ENCODE measurements at places on chromosomes 13 and 19.

GRCh38 chr13:39712626-39713025 lies 57.2 kb downstream of the COG6 start:
- DNase-seq, result no peak

GRCh38 chr19:48540110-48540509 lies 11.9 kb upstream of the SULT2B1 start:
- no peak for DNase-seq

DNA sequence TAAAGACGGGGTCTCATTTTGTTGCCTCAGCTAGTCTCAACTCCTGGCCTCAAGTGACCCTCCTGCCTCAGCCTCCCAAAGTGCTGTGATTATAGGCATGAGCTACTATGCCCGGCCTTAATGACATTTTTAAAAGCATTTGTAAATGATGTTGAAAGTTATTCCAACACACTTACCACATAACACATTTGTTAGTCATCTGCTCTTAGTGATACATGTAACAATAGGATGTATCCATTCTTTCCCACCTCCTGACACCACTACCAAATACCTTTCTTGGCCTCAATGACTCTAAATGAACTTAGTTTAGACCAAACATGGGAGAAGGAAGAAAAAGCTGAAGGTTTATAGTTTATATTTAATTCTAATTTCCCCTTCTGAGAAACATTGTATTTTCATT lies 59.8 kb upstream of the MEDAG start:
- no peak for DNase-seq

DNA sequence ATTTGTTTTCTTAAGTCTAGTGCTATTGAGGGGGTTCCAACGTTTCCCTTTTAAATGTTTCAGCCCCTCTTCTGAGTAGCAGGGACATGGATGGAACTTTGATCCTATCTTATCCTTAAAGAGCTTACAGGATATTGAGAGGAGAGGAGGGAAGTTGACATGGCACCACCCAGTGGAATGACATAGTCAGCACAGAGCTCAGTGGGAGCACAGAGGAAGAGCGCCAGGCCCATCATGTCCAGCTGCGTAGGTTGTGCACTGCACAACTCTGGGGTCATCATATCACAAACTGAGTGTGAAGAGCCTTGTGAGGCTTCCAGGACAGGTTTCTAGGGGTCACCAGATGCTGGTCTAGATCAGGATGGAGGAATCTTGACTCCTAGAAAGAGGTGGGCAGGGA lies 4.6 kb upstream of the CDC42EP5 start:
- no peak for DNase-seq

GRCh38 chr19:38557205-38557799 lies 60.5 kb downstream of the MAP4K1 start:
- no peak for DNase-seq

GRCh38 chr19:16508546-16508945 lies 12.4 kb downstream of the C19orf44 start:
- DNase-seq, result no peak

DNA sequence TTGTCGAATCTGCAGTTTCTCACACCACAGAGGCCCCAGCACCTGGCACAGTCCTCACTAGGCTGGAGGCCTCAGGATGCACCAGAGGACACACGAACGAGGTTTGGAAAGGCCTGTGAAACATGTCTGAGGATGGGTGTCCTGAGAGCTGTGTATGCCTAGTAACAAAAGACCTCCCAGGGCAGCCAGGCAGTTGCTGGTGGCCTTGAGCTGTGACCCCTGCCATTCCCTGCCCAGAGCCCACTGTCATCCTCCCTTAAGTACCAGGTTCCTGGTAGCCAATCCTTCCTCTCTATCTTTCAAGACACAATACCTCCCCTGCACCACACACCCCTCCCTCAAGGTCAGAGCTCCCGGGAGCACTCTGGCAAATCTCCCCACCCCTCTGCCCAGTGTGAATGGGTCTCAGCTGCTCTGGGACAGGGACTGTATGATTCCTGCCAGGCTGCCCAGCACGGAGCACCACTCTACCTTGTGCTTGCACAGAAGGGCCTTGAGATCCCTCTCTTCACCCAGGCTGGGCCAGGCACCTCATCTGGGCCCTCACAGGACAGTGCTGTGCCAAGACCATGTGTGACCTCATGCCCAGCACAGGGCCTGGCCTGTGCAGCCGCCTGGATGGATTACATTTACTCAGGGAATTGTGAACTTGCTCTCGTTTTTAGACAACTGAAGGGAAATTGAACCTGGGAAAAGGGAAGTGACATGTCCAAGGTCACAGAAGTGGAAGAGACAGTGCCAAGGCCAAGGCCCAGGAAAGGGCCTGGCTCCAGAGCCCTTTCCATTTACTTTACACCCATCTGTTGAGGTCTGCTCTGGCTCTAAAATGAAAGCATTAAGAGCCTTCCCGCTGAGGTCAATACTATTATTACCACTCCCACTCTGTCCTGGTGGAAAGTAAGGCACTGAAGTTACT lies 2.2 kb downstream of the ZNF787 start:
- DNase-seq, result no peak

DNA sequence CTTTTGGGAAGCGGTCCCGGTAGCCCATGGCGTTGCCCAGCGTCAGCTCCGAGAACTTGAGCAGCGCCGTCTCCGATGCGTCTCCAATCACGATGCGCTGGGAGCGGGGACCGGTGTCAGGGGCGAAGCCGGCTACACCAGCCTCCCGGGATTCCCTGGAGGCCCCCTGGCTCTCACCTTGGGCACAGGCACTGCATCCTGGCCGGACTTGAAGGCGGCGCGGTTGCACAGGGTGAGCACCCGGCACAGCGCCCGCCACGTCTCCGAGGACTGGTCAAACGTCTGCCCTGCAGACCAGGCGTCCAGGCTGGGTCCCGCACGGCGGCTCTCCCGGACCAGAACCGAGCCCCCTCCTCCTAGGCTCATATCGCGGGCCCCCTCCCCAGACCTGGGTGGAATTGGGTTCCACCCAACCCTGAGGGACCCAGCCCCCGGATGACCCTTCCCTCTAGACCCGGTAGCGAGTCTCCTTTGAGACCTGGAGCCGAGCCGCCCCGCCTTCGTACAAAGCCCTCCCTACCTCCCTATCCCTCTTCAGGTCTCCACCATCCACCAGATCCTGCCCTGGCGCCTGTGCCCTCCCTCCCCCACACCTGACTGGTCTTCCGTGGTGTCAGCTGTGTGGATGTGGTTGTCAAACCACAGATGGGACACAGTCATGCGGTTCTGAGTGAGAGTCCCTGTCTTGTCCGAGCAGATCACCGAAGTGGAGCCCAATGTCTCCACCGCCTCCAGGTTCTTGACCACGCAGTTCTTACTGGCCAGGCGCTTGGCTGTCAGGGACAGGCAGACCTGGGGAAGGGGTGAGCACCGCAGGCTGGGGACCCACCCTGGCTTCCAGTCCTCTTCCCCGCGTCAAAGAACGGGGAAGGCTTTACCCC lies 4.8 kb downstream of the ATP4A start:
- DNase-seq, result no peak

DNA sequence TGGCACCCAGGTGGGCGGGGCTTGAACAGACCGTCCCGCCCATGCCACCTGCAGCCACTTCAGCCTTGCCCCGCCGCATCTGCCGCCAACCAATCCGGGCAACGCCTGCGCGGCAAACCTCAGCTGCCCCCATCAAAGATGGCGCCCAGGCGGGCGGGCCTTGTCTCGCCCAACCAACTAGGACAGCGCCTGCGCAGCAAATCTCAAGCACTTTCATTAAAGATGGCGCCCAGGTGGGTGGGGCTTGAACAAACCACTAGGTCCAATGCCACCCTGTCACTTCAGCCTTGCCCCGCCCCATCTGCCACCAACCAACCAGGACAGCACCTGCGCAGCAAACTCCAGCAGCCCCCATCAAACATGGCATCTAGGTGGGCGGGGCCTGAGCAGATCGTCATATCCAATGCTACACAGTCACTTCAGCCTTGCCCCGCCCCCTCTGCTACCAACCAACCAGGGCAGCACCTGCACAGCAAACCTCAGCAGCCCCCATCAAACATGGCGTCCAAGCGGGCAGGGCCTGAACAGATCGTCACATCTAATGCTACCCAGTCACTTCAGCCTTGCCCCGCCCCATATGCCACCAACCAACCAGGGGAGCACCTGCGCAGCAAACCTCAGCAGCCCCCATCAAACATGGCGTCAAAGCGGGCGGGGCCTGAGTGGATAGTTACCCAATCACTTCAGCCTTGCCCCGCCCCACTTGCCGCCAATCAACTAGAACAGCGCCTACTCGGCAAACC lies 1.4 kb downstream of the PEG3 start:
- DNase-seq, result no peak

- no peak for DNase-seq
Measured at GRCh38 chr13:80408270-80408669, 67.3 kb upstream of the SPRY2 start.

DNA sequence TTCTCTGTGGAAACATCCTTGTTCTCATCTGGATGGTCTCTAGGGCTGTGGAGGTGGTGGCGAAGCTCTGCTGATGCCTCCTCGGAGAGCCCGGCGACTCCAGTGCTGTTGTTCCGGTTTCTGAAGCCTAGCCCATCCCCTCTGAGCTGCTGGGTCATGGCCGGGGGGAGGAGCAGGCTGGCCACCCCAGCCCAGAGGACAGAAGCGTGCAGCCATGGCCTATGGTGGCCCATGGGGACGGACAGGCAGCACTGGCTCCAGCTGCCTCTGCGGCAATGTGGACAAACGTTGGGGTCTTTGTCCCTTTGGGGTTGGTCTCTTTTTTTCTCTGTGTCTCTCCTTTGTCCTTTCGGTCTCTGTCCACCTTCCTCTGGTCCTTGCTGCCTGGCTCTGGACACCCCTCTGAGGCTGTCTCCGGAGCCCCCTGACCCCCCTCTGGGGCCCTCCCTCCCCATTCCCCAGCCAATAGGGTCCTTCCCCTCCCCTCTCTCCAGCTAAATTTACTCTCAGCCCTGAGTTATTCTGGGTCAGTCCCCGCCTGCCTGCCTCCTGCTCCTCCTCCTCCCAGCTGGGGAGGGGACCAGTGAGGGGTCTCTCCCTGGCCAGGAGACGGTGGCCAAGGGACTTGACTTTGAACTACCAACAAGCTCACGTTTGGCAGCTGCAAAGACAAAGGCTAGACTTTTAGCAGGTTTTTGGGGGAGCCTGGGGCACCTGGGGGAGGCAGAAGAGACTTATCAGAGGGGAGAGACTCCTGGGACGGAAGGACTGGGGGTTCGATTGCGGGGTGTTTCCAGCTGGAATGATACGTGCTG lies at the start of gene HRC:
Gene HRC (minus strand): TSS at position 392 of the 815 bp plus-strand sequence. CDS start 159 bp downstream, at position 233.
- no peak for DNase-seq

- DNase-seq, result no peak
Measured at GRCh38 chr13:31102905-31103304, 58.8 kb downstream of the HSPH1 start.

GRCh38 chr19:30799865-30800755 lies 427.9 kb downstream of the ZNF536 start:
- DNase-seq, result no peak

DNA sequence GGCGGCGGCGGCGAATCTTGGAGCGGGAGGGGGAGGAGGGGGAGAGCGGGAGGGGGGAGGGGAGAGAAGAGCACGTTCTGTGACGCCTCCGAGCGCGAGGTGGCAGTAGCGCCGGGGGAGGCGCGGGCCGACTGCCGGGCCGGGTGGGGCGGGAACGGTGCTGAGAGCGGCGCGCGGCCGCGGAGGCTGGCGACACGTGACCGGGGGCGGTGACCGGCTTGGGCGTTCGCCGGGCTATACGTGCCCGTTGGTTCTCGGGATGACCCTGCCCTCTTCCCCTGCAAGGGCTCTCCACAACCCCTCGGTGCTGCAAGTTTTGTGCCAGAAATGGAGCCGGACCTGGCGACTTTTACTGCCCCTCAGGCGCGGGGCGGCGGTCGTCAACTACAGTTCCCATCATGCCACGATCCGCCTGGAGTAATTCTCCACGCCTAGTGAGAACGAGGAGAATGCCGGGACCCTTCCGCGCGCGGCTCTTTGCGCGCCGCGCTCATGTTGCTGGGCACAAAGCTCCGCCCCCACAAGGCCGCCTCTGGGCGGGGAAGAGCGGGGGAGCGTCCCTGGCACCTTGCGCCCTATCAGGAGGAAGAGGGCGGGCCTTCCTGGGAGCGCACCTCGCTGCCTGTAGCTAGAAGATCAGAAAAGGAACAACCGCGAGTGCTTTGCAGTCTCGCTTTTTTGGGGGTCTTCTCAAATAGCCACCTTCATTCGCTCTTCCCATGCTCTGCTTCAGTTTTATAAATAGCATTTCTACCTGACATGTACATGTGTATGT lies at the start of gene KPNA3:
Gene KPNA3 (minus strand): TSS at position 133 of the 775 bp plus-strand sequence. CDS start 176 bp downstream, outside the sequence.
- DNase-seq, result peak; percentile 88

- DNase-seq, result no peak
Measured at GRCh38 chr19:40627486-40628279, 26.5 kb downstream of the LTBP4 start.

GRCh38 chr13:40031031-40031430 lies 375.6 kb downstream of the COG6 start:
- DNase-seq, result no peak

- DNase-seq, result no peak
Measured at GRCh38 chr13:98998831-98999638, 21.2 kb upstream of the DOCK9 start.

- no peak for DNase-seq
Measured at GRCh38 chr13:75445717-75446499, 36.1 kb downstream of the TBC1D4 start.

GRCh38 chr19:46634045-46634655 lies 1.9 kb downstream of the GNG8 start:
- DNase-seq, result peak; percentile 27

All from NCI-H446 treated with DMSO at 0.1 percent for 48 hours (cell line).